ENCODE measurements at places on chromosomes 12 and 14.
A peak's percentile ranks its signal among the peaks of the same experiment; 100 is the strongest.

DNA sequence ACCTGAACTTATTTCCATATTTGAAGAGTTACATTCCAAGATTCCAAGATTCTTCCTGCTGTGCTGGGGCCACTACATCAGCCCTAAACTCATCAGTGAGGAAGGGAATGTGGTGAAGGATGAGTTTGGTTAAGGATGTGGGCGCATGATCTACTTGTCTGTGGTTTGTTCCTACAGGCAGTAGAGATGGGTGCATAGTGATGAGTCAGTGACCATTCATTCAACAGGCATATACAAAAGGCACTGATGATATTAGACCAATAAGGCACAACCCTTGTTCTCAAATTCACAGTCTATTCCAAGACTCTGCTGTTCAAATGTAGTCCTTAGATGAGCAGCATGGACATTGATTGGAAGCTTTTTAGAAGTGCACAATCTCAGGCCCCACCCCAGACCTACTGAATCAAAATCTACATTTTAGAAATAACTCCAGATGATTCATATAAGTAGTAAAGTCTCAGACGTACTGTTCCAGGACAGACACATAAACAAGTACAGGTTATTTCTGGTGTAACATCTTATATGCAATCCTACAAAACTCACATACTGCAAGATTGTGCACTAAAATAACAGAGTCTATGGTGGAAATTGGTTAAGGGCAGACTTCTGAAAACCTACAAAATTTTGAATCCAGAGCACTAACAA, 47.7 kb upstream of the MAP3K9 start:
- DNase-seq = no peak

- DNase-seq = no peak
Observed at GRCh38 chr12:85781766-85782165, 54.4 kb downstream of the RASSF9 start.

- DNase-seq = no peak
Observed at GRCh38 chr14:88749139-88749538, 43.6 kb downstream of the EML5 start.

DNA sequence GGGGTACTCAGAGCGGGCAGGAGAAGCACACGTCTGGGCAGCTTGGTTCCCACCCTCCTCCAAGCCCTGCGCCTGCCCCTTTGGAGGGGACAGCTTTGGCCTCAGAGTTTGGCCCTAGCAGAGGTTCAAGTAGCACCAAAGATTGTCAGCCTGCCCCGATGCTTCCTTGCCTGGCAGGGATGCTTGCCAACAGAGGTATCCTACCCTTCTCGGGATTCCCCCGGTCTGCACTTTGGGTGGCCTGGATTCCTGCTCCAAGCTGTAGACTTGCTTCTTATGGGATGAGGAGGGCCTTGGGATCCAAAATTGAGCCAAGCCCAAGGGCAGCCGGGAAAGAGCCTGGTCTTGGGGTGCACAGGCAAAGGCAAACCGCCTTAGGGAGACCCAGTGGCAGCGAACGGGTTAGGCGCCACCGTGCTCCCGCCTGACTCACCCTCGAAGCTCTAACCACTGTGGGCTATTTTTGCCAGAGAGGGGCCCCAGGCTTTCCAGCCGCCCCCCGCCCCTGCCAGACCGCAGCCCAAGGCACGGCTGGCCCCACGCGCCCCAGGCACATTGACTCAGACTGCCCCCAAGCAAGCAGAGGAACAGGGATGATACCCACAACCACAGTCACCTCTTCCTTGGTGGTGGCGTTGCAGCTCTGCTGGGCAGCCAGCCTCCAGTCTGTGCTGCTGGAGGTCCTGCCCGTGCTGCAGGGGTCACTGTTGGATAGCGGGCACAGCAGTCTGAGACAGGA, 847 bp upstream of the WNT10B start:
- no peak for DNase-seq

DNA sequence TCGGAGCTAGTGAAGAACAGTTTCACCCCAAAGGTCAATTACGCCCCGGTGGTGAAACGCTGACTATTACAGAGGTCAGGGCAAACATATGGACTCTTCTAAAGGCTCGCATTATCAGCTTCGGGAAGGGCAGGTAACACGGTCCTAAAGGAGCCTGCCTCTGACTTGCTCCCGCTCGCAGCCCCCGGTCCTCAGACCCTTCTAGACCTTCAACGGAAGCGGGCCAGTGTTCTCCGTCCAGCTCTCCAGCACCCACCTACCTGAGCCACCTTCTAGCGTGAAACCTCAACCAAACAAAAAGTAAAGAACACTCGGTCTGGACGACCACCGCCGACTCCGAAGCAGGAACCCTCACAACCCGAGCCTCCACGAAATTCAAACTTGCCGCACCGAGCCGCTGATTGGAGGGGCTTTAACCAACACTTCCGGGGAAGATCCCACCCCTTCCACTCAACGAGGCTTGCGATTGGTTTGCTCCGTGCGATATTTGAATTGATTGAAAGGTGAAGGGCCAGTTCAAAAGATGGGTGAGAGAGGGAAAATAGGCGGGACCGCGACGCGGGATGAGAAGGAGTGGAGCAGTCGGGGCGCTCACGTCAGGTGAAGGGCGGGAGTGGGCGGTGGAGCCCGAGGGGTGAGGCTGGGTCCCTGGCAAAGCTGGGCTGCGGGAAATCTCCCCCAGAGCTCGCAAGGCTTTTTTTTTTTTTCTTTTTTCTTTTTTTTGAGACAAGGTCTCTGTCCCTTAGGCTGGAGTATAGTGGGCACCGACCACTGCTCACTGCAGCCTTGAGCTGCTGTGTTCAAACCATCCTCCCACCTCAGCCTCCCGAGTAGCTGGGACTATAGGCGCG, at the start of gene DLGAP5:
DLGAP5 (minus strand) TSS at position 383 of the 851 bp plus-strand sequence. CDS start 2,406 bp downstream, outside the sequence.
- DNase-seq = peak; percentile 74

- no peak for DNase-seq
Observed at GRCh38 chr12:127873306-127873705, 393.7 kb upstream of the TMEM132C start.

DNA sequence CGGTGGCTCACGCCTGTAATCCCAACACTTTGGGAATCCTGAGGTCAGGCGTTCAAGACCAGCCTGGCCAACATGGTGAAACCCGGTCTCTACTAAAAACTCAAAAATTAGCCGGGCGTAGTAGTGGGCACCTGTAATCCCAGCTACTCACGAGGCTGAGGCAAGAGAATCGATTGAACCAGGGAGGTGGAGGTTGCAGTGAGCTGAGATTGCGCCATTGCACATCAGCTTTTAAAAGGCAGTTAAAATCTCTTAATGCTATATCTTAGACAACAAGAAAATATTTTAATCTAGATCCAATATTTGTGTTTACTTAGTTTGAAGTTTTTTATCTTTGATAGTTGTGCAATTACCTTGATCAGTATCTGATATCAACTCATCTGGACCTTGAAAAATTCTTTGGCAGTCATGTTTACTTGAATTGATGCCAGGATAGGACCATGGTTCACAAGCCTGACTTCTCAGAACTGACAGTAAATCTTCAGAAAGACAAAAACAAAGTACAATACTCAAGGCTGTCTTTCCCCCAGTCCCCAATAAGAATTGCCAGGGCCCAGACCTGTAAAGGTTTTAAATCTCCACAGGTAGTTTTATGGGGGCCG, 135.0 kb upstream of the AEBP2 start:
- no peak for DNase-seq

GRCh38 chr14:59254146-59254910, 65.9 kb downstream of the DAAM1 start:
- DNase-seq = no peak

DNA sequence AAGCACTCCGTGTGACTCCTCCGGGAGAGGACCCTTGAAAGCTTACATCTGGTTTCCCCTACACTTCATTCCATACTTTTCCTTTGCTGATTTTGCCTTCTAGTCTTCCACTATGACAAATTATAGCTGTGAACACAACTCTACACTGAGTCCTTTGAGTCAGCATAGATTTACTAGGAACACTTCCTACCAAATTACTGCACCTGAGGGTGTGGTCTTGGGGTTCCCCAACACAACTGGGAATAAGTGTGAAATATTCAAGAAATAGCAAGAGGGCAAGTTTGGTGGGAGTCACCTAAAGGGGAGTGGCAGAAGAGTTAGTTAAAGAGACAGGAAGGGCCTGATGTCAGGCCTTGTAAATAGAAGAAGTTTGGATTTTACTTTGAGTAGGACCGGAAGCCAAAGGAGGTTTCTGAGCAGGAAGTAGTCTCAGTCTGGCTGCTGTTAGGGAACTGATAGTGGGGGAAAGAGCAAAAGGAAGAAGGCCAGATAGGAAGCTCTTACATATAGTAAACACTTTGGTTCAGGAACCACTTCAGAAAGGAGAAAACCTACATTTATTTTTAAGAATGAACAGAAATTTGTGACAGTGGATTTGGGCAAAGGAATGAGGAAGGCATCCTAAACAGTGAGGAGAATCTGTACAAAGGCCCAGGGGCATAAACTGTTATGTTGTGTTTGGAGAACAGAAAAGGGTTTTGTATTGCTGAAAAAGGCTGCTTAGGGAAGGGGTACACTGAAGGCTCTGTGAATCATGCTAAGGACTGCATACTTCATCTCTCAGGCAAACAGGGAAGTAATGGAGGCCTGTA, 14.2 kb downstream of the SEL1L start:
- no peak for DNase-seq

GRCh38 chr12:130013771-130014484, 110.1 kb upstream of the TMEM132D start:
- DNase-seq = peak; percentile 21

DNA sequence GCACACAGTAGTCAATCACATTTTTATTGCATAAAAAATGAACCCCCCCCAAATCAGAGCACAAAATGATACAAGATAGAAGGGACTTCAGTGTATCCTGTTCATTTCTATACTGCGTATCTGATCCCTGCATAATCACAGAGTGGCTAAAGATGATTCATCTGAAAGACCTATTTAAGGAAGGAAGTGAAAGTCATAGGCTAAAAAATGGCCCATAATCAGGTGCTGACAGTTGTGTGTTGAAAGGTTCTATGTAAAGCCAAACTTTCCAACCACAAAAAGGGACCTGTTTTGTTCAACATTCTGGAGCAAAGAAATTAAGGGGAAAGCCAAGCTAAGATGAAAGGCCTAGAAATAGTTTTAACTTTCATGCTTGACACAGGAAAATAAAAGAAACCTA, 147.8 kb upstream of the ATP2B1 start:
- no peak for DNase-seq

- no peak for DNase-seq
Observed at GRCh38 chr14:85024931-85025330, 505.0 kb upstream of the FLRT2 start.

DNA sequence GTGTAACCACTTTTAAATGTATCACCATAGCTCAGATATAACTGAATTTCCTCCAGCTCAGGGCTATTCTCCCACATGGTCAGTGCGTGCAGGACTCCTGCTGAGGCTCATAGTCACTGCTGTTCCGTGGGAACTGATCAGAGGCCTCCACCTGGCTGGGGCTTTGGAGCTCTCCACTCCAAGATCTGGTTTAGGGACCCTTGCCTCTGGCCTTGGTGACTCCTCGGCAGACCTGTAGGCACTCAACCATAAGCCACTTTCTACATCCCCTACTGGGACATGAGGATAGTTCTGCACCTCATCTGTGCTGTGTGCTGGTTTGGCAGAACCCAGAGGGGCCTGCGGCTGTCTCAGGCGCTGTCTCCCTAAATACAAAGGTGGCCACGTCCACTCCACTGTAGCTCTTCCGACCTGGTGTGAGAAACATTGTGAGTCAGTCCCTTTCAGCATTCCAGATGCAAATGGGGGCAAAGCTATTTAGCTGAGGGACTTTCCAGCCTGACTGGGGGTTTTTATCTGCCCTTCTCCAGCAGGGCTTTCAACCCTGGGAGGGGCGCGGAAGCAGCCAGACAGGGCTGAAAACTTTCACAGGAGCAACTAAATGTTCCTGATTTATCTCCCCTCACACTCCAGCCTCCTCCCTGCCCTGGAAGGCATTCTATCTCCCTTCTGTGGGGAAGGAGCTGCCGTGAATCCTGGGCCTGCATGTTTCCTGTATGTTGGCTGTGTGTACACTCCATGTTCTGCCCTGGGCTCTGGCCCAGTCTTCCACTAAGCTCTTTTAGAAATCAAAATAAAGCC, 218.3 kb upstream of the DAAM1 start:
- DNase-seq = no peak

GRCh38 chr12:77116277-77116676, 50.9 kb upstream of the E2F7 start:
- DNase-seq = no peak

- DNase-seq = no peak
Observed at GRCh38 chr12:28537474-28537873, 347.2 kb downstream of the CCDC91 start.

- no peak for DNase-seq
Observed at GRCh38 chr12:26773313-26774104, 59.5 kb downstream of the ITPR2 start.

DNA sequence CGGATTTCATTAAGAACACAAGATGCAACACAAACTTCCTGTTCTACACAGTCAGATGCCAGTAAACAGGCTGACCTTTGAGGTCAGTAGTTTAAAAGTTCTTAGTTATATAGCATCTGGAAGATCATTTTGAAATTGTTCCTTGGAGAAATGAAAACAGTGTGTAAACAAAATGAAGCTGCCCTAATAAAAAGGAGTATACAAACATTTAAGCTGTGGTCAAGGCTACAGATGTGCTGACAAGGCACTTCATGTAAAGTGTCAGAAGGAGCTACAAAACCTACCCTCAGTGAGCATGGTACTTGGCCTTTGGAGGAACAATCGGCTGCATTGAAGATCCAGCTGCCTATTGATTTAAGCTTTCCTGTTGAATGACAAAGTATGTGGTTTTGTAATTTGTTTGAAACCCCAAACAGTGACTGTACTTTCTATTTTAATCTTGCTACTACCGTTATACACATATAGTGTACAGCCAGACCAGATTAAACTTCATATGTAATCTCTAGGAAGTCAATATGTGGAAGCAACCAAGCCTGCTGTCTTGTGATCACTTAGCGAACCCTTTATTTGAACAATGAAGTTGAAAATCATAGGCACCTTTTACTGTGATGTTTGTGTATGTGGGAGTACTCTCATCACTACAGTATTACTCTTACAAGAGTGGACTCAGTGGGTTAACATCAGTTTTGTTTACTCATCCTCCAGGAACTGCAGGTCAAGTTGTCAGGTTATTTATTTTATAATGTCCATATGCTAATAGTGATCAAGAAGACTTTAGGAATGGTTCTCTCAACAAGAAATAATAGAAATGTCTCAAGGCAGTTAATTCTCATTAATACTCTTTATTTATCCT, 13.5 kb downstream of the PTGER2 start:
- no peak for DNase-seq

DNA sequence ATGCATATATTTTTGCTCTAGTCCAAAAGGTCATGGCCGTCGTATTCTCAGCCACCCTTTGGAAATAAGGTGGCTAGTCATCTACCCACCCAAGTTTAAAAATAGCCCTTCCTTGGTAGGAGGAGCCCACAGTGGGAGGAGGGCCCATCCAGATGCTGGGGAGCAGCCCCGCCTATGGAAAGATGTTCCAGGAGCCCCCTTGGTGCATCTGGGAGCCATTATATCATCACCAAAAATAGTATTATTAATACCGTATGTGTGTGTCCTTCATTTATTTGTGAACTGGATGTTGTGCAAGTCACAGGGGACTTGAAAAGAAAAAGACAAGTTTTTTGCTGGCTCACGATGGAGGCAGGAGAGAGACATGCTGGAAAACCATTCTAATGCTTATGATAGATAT, 34.0 kb downstream of the EMP1 start:
- no peak for DNase-seq
